Omental fat pad (tissue), 4 donors: ENCODE measurements at places on chromosomes 11 and 22.

- no peak for DNase-seq
Measured at GRCh38 chr11:131687291-131688047, 317.1 kb downstream of the NTM start.

DNA sequence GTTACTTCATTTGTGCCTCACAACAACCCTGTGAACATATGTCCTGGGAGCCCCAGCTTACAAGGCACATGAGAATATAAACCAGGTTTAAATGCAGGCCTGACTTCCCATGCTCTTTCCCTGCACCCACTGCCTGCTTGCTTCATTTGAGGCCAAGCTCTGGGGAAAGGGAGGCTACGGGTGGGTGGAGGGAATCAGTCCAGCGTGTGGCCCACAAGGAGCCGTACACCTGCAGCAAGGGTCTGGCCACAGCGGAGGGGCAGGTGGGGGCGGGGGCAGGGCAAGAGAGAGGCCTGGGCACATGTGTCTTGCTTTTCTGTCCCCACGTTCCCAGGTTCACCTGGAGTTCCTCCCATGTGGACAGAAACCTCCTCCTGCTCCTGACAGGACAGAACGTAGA, 26.2 kb downstream of the FAM83F start:
- no peak for DNase-seq

- no peak for DNase-seq
Measured at GRCh38 chr22:28186641-28187040, 267.6 kb upstream of the PITPNB start.

- DNase-seq: no peak
Measured at GRCh38 chr22:48594016-48594756, 1233.5 kb downstream of the BRD1 start.

DNA sequence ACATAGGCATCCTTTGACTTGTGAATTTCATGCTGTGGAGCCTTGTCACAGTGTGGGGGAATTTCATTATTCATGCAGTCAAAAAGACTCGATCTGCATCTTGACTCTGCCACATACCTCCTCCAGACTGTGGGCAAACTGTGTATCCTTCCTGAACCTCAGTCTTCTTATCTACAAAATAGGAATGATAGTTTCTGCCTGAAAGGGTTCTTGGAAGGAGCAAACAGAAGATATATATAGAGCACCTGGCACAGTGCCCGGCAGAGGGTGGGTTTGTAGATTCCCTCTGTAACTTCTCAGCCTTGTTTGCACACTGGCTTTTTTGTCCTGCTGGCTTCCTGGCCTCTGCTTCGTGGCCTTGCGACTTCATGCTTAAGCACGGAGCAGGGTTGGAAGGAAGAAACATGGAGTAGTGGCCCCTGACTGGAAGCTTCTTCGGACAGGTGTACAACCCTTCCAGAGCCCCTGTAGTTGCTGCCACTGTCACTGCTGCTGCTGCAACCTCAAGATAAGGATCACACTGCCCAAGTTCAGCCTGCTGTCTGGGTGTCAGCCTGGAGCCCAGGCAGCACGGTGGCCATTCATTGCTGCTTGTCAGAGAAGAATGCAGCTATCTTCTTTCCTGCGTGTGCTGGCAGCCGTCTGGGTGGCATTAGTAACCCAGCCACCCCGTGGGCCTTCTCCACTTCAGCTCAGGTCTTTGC, 106.4 kb downstream of the MICAL2 start:
- no peak for DNase-seq
